Aorta (tissue), 5 donors: ENCODE measurements at places on chromosomes 12 and 14. TPM values are rescaled to one million over a fixed set of nuclear protein-coding genes. Genes with fewer than 3 reads are reported as not detected.
A peak's percentile ranks its signal among the peaks of the same experiment; 100 is the strongest.

GRCh38 chr12:65637774-65638173 lies 186.5 kb upstream of the HMGA2 start:
- DNase-seq: no peak

- DNase-seq: no peak
Observed at GRCh38 chr14:32399920-32400319, 70.8 kb downstream of the AKAP6 start.

DNA sequence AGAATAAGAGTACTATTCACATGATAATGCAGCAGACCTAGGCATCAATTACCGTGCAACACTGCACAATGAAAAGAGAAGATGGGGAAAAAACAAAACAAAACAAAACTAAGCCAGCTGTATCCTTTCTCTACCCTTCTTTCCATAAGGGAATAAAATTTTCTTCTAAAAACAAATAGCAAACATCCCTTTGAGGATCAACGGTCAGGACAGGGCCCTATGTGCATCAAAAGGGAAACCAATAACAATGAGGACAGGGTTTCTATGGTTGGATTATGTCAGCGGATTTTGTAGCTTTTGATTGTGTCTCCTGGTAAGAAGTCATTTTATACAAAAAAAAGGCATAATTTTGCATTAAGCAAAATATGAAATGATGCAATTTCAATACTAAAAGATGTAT lies 350.3 kb downstream of the SLC6A15 start:
- DNase-seq: no peak

- no peak for DNase-seq
Observed at GRCh38 chr12:69459477-69459876, 10.7 kb upstream of the FRS2 start.

DNA sequence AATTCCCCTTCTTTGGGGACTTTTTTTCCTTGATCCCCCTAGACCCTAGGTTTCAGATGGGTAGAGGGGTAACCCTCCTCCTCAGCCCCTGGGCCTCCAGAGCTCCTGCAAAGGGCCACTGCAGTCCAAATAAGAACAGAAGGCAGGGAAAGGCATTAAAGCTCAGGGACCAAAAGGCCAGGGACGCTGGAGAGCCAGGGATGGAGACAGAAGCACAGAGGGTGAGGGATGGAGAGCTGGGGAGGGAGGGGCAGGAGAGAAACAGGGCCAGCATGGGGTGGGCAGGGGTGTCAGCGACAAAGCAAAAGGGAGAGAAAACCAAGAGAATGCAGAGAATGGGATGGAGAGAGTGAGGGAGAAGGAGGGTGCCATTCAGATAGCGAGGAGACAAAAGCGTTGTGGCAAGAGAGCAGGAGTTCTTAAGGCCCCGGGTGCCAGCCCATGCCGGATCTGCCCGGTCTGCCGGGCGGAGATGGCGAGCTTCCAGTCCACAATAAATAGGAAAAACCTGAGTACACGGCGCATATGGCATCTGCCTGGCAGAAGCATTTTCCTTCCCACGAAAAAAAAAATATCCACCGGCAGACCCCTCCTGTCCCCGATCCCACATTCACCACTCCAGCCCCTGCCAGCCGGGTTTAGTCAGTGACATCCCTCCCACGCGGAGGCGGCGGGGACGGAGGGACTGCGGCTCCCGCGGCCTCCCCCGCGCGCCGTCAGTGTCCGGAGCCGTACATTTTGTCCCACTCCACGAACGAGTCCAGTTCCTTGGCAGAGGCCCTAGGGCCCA lies 28.6 kb downstream of the FIGNL2 start:
- no peak for DNase-seq

DNA sequence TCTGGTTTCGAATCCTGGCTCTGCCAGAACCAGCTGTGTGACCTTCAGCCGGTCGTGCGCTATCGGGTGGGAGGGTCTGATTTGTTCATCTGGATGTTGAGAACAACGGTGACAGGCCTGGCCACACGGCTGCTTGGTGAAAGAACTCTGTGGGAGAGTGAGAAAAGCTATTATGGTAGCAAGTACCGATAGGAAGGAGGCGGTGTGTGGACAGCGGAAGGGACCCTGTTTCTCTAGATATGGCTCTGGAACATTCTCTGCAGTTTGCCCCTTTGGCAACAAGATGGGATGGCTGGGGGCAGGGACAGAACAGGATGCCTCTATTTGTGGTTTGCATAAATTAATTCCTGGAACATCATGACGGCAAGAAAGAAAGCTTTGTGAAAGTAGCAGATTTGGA lies 347.3 kb downstream of the AACS start:
- no peak for DNase-seq

DNA sequence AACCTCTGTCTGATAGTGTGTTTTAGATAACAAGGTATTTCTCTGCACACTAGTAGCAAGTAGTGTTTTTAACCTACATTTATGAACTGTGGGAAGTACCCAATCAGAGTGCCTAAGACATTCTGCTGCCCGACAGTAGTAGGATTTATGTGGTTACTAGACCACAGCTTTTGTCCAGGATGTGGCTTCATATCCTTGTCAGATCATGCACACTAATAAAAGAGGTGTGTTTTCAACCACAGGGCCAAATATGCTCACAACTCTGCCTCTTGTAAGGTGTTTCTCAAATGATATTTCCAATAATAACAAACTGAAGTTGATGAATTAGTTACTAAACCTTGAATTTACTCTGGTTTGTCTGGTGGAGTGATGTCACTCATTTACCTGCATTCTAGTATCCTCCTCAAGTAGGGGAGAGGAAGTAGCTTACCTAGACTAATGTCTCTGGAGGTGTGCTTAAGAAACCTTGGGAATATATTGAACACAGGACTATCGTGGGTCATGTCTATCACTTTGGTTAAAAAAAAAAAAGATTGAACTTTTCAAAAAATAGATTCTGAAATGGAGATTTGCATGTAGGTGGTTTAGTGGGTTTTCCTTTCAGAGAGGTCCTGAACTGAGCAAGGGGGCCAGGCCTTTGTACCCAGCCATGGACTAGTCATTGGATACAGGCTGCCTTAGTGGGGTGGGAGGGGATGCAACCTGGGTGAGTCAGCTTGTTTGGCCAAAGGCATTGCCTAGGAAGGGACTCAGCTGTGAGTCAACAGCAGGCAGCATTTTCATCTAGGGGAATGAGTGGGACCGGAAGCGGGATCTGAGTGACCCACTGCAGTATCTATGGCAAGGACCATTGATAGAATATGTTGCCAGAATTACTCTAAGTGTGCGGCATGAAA lies 14.1 kb downstream of the FBXW8 start:
- no peak for DNase-seq

DNA sequence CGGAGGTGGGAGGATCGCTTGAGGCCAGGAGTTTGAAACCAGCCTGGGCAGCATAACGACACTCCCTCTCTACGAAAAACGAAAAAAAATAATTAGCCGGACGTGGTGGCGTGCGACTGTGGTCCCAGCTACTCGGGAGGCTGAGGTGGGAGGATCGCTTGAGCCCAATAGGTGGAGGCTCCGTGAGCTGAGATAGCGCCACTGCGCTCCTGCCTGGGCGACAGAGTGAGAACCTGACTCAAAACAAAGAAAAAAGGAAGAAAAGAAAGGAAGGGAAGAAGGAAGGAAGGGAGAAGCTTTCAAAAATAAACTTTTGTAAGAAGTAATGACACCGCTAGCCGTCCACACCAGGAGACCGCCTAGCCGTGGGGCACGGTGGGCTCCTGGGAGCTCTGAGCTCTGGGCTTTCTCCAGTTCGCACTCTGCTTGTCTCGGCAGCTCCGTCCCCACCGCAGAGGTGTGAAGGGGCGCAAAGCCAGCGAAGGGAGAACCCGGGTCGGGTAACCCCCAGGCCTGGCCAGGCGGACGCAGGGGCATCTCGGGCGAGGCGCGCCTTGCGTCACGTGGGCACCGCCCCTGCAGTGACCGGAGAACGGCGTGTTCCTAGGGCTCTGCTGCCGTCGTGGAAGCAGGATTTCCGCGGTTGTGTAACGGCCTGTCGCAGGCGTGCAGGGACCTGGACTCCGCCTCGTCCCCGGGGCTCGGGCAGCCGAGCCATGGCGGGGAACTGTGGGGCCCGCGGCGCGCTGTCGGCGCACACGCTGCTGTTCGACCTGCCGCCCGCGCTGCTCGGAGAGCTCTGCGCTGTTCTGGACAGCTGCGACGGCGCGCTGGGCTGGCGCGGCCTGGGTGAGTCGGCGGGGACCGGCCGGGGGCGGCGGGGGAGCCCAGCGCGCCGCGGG lies at the start of gene IRAK3:
Gene IRAK3, plus strand, starts transcription at position 631 of the 902 bp plus-strand sequence. Its CDS starts 86 bp downstream, at position 717.
- peak; percentile 95 for DNase-seq

DNA sequence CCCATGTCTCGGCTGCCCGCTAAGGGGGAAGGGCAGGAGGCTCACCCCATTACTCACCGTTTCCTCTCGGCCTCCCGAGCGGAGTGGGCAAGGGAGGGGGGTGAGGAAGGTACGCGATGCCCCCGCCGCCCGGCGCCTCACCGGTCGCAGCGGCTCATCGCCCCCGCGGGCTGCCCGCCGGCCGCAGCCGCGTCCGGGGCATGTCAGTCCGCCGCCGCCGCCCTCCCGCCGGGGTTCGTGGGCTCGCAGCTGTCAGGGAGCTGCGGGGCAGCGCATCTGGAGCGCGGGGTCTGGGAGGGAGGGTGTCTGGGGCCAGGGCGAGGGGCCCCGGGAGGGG lies 461 bp downstream of the SLC8A3 start:
- no peak for DNase-seq

- no peak for DNase-seq
Observed at GRCh38 chr12:62977418-62977817, 42.5 kb upstream of the PPM1H start.

The KRT2 gene
- total RNA-seq: not detected

The WDR20 gene
- total RNA-seq: 35.0 TPM

The CD27 gene
- 1.2 TPM for total RNA-seq
